Progenitor cell of endocrine pancreas (in vitro differentiated cells): ENCODE measurements at places on chromosomes 3 and 15.

DNA sequence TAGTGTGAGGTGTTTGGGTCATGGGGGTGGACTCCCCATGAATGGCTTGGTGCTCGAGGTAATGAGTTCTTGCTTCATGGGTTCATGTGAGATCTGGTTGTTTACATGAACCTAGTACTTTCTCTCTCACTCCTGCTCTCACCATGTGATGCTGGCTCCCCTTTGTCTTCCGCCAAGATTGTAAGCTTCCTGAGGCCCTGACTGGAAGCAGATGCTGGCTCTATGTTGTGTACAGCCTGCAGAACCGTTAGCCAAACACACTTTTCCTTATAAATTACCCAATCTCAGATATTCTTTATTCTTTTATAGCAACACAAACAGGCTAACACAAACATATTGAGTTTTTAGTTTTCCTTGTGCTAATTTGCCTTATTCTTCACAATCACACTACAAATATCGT, 3.2 kb upstream of the CSPG5 start:
- no peak for DNase-seq

GRCh38 chr3:180199417-180199995, 162.8 kb upstream of the PEX5L start:
- no peak for DNase-seq

GRCh38 chr3:74631351-74632140, 17.1 kb upstream of the CNTN3 start:
- DNase-seq = no peak

- no peak for DNase-seq
Observed at GRCh38 chr15:96524676-96525417, 194.3 kb downstream of the NR2F2 start.

- DNase-seq = no peak
Observed at GRCh38 chr3:194686414-194686815, 732 bp downstream of the FAM43A start.

GRCh38 chr3:154842536-154842935, 237.6 kb upstream of the MME start:
- DNase-seq = no peak

DNA sequence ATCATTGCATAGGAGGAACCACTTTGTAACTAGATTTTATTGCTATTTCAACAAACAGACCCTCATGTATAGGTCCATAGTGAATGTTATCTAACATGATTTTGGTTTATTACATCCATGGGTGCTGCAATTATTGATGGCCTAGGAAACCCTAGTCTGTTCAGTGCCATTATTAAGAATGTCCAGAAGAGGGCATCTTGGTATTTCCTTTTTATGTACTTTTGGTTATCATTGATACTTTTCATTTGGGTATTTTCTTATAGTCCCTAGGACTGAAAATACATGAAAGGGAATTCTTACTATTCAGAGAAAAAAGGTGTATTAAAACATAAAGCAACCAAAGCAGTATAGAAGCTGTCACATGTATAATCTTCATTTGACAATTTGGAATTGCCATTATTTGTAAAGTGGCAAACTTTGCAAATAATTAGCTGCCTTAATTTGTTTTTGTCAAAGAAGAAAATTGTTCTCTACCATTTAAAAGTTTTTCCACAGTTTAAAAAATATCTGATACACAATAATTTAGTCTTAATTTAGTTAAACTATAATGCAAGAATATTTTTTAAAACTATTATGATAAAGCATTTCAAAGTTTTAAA, 48.7 kb downstream of the CNOT10 start:
- DNase-seq = no peak

- no peak for DNase-seq
Observed at GRCh38 chr3:160686955-160687535, 10.1 kb downstream of the ARL14 start.

GRCh38 chr15:78007964-78008886, 69.3 kb downstream of the TBC1D2B start:
- DNase-seq = no peak

DNA sequence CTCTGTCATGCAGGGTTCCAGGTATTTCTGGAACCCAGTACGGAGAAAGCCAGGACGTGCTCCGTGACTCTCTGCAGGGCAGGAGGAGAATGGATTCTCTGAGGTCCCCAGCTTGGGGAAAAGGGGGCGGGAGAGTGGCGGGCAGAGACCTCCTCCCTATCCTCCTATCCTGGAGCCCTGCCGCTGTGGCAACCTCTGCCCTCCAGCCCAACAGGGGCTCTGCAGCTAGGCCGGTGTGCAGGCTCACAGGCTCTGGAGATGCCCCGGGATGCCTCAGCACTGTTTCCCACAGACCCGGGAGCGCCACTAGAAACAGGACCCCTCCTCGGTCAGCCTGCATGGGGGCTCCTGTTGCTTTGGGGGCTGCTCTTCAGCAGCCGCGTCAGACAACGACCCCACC, 43.1 kb downstream of the NUP210 start:
- DNase-seq = no peak

DNA sequence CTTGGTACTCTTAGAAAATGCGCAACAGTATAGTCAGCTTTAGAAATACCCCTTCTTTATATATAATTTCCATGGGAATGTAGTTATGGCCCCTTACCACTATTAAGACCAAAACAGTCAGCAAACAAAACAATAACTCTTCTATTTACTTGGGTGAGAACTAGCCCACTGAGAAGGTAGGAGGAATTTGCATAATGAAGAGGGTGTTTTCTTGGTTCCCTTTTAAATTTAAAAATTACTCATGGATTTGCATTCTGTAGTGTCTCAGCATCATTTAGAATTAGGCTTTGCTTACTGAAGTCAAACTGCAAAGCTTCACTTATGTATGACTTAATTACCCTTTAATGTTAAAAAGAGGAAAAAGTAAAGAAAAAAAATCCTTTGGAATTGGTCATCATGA, 350.8 kb downstream of the PTPRG start:
- DNase-seq = no peak

DNA sequence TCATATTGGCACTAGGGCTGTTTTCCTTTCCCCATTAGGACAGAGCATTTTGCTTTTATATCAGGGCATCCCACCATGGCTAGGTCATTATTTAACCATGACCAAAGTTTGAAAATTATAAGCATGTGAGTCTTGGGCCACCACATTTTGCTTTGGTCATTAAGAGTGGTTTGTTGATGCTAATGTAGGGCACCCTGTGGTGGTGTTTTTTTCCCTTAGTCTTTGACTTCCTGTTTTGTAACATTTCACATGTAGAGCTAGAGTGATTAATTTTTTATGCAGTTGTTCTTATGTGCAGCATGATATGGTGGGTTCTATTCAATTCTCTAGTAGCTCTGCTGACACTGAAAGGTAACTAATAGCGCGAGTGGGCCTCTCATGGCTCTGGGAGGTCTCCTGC, 249.6 kb upstream of the ROBO1 start:
- no peak for DNase-seq

DNA sequence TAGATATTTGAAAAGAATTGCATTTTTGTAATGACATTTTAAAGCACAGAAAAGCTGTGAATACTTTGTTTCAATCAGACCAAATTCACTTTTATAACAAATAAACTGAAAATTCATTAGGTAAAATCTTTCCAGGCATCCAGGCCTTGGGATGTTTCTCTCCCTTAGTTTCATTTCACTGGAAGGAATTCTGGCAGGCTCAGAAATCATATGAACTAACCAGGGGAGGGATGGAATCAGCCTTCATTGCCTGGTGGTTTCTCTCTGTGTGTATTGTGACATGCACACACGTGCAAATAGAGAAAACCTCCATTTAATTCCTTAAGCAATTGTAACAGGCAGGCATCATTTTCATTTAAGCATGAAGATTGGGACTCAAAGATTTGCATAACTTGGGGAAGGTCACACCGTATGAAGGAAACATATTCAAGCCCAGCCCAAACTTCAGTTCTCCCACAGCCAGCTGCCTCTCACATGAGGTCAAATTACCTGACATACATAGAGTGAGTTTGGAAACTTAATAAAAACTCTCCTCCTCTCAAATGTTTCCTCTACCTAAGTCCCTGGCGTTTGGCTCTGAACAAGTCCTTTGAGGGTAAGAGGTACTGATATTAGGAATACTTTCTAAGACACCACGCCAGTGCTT, 376.1 kb upstream of the MCTP2 start:
- no peak for DNase-seq

DNA sequence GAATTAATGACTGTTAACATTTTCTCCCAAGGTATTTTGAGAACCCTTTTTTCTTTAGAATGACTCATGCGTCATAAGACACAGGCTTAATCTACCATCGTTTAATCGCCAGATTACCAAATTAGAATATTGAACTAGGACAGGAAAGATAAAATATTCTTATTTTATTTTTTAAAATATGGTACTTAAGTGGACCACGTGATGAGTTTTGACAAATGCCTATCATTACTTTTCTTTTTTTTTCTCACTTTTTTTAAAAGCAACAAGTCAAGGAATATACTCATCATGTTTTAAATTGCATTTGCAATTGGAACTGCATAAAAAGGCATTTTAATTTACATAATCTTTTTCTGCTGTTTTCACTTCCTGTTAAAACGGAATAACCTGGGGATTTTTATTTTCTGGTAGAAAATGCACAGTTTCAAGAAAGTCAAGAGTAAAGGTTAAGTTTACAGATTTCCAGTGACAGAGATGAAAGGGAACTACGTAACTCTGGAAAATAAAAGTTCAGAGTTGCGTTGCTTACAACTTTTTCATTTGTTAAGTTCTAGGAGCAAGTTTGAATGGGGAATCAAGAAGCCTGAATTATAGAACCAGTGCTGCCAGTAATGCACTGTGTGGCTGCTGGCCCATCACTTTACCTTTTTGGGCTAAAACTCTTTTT, 23.6 kb downstream of the SIAH2 start:
- no peak for DNase-seq

GRCh38 chr3:175187586-175187985, 328.5 kb downstream of the NAALADL2 start:
- DNase-seq = no peak

- no peak for DNase-seq
Observed at GRCh38 chr3:190359813-190360212, 28.1 kb upstream of the CLDN16 start.

- no peak for DNase-seq
Observed at GRCh38 chr3:34363881-34364280, 565.5 kb downstream of the PDCD6IP start.

DNA sequence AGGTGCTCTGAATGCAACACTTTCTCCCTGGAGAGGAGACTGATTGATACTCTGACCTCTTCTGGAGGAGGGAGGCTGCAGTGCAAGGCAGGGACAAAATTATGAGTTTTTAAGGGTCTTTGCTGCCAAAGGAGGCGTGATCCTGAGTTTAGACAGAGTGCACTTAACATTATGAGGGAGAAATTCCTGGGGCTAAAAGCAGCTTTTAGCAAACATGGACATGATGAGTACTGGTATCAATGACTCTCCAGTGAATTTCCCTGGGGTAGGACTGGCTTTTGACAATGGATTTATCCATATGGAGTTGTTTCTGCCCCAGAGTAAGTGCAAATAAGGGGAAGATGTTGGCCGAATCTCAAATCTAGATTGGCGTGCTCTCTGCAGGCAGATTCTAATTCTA, 133.1 kb downstream of the THSD4 start:
- DNase-seq = no peak

DNA sequence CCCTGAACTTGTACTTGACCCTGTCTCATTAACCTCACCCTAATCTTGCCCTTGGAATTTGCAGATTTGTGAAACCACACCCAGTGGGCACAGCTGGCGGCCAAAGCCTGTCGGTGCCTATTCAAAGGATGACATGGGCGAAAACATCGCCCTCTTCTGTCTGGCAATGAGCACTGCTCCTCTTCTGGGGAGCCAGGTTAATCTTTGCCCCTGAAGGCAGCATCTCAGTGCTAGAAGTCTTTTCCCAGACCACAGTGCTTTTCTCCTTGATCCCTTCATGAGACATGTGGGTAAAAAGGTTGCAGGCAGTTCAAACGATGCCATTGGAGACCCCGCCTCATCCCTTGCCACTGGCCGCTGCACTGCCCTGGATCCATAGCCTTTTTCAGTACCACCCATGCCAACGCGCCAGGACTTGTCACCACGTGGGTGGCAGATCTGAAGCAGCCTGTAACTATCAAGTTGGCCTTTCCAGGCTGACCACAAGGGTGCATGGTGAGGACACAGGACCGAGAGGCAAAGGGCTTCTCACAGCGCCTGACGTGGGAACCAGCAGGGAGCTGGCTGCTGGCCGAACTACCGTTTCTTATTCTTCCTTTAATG, 6.5 kb upstream of the DNASE1L3 start:
- DNase-seq = peak; percentile 33

DNA sequence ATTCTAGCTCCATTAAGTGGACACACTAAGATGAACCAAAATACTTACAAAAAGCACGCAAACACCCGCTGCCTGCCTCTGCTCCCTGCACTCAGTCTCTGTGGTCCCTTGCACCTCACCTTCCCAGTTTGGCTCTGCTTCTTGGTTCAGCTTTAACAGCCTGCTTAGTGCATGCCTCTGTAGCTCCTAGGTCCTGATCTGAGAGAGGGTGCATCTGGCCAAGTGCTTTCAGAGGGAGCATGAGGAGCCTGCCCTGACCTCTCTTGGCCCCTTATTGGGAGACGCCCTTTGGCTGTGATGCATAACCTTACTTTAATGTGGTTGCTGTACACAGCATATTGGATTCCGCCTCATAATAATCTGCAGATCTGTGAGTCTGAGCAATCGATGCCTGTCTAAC, 21.2 kb upstream of the ATP10A start:
- DNase-seq = no peak

DNA sequence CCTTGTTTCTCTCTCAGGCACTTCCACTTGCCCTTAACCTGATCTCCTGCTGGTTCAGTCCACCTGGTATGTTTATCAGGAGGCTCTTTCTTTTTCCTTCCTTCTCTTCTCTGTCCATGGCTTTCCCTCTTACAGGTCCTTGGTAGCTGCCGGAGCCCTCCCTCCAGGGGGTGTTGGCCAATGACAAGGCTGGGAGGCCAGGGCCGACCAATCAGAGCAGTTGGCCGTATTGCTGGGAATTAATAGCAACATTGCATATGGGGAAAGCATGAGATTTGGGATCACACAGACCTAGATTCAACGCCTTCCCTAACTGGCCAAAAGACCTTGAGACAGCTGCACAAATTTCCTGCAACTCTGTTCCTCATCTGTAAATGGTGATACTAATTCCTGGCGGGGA, 62.4 kb downstream of the CEMIP start:
- DNase-seq = no peak

DNA sequence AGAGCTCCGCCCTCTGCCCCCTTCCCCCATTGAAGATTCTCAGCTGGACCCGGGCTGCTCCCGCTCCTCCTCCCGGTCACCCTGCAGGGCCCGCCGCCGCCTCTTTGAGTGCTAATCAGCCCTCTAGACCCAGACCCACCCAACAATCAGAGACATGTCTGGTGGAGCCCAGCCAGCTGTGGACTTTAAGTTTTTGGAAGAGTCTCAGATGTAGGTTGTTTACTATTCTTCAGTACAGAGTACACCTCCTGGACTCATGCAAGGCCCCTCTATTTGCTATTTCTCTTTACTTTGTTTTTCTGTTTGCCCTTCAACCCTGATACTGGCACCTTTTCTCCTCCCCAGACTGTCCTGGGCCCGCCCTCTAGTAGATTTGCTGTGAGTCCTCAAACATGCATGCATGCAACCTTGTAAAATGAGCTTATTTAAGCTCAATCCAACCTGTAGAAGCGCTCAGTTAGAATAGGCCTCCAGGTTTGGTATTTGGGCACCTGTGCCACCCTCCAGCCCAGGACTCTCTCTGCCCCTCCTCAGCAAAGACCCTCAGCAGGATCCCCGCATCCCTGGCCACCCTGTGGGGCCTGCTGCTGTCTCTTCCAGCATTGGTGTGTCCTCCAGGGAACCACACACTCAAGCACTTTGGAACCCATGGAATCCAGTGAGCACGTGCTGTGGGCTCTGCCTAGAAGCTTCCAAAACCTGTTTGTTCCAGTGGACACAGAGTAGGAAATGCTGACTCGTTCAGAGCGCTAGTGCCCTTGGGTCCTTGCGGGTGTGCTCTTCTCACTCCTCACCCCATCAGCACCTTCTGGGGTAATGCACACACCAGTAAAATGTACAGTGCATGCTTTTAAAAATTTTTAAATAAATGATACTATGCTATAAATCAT, 4.6 kb downstream of the PRR23E start:
- no peak for DNase-seq
